GM13976 (cell line): ENCODE measurements at places on chromosomes 4 and X.

DNA sequence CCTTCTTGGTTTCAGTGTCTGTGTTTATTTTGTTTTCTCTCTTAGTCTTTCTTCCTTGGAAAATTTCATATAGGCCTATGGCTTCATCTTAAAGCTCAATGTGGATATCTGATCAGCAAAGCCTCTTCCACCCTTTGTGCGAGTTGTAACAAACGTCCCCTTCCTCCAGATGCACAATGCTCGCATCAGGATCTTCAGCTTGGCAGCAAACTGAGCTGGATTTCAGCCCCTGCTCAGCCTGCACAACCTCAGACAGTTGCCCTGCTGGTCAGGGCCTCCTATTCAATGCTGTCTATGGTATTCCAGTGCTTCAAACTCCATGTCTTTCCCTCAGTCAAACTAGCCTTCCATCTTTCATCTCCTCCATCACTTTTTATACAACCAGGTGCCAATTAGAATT is 309.4 kb downstream of the ARHGAP24 start:
- no peak for DNase-seq

DNA sequence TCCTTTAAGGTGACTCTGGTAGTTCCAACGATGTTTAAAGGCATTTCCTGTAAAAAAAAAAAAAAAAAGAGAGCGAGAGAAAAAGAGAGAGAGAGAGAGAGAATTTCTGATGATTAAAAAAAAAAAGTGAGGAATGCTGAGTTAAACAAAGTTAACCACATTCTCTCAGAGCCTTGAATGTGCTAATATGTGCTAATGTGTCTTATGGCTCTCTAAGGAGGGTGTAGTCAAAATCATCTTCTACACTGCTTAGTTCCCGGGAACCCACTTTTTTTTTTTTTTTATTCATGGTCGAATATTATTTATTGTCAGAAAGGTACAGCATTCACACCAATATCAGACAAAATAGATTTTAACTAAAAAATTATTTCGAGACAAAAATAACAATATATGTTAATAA is 111.7 kb downstream of the SNCA start:
- DNase-seq, result no peak

DNA sequence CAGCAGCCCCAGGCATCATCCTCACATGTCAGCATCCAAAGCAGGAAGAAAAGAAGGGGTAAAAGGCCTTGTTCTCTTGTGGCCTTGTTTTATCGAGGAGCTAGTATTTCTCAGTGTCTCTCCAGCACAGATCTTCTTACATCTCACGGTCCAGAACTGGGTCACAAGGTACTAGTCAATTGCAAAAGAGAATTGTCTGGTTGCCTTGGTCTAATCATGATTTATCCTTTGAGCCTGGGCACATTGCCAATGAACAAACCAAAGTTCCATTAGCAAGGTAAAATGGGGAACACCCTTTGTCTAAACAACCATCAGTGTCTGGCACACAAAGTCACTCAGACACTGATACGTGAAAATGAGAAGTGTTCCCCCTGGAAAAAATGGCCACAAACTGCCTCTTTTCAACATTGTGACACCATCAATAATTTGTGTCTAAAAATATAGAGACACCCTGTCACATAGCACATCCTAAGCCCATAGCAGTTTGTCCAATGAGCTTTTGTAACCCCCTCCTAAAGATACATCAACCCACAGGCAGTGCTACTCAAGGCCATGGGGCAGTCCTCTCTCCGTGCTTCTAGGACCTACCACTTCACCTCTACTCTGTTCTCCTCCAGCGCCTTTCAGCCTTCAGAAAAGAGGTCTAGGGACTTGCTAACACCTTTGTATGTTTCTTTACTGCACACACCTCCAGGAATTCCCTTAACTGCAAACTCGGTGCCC is 534.4 kb downstream of the MID1IP1 start:
- no peak for DNase-seq

GRCh38 chrX:119638725-119639471 is 32.7 kb upstream of the NKRF start:
- DNase-seq, result peak; percentile 72

DNA sequence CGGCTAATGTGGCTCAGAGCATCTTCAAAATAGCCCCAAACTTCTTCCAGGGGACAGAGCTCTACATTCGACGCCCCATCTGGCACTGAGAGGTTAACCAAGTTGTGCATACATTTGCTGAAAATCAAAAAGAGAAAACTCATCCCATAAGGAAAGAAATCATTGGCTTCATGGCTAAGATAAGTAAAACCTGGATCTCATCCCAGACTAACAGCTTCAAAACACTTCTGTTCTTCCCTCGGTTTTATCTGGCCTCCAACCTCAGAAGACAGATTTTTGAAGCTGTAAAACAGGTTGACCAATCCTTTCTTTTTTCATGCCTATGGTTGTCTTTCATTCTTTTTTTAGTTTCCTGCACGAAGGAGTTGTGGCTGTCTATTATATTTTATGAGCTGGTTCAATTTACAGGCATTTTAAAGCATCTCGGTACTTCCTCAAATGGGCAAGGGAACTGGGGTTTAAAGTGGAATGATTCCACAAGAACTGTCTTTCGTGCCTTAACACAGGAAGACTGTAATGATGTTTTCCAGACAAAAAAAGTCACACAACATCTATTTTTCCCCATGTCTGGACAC is 107.6 kb downstream of the DLG3 start:
- DNase-seq, result no peak

GRCh38 chrX:132488180-132488705 is 595 bp downstream of the MBNL3 start:
- DNase-seq, result no peak

GRCh38 chrX:120485638-120486520 is 16.8 kb upstream of the LAMP2 start:
- peak; percentile 49 for DNase-seq

- no peak for DNase-seq
These were observed 16.2 kb downstream of the NPNT start for GRCh38 chr4:105911426-105911825.

DNA sequence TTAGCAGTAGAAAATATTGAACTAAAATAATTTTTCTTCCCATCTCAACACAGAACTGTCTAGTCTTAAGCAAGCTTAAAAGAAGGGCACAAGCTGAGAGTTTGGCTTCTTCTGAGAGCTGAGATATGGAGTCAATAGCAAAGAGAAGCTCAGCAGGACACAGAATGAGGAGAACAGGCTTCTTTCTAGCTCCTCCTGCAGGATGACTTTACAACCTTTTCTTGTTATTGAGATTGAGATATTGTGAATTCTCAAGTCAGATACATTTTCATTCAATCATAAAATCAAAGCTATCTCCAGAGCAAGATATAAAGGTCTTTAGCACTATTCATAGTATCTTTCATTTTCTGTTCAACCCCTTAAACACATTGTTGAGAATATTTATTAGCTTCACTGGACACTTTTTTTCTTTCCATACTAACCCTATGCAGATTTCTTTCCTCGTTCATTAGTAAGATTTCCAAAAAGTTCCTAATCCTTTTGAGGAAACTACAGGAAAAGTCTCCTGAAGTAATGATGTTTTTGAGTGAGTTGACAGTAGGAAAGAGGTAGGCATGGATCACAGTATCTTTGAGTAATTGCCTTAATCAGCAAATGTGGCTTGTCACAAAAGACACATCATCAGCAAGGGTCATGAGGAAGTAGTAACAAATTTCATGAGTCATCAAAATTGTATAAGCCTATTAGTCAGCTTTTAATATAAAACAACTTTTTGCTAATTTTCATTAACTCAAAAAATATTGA is 17.8 kb upstream of the CXCL3 start:
- DNase-seq, result no peak

GRCh38 chr4:171024720-171025303 is 788.4 kb upstream of the GALNTL6 start:
- DNase-seq, result no peak

- DNase-seq, result no peak
These were observed 1.5 kb downstream of the MRFAP1 start for GRCh38 chr4:6641971-6642320.

GRCh38 chr4:1583859-1584258 is 100.3 kb downstream of the FAM53A start:
- DNase-seq, result no peak

- DNase-seq, result peak; percentile 61
These were observed 52.8 kb downstream of the RBM47 start for GRCh38 chr4:40576651-40577480.

DNA sequence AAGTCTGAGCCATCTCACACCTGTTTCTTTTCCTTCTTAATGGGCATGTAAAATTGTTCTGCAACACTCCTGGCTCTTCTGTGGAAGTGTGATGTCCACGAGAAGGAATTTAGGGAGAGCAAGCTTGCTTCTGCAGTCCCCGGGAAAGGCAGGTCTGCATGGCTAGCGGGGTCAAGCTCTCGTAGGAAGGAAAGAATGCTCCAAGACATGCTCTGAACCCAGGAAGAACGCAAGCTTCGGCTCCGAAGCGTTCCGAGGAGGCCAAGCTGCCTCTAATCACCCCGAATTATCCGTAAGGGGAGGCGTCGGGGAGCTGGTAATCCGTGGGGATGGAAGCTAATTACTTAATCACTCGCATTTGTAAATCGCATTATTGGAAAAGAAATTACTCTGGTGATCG is 177.7 kb downstream of the CRLF2 start:
- DNase-seq, result no peak

GRCh38 chrX:17805120-17805519 is 56.0 kb downstream of the RAI2 start:
- DNase-seq, result no peak

DNA sequence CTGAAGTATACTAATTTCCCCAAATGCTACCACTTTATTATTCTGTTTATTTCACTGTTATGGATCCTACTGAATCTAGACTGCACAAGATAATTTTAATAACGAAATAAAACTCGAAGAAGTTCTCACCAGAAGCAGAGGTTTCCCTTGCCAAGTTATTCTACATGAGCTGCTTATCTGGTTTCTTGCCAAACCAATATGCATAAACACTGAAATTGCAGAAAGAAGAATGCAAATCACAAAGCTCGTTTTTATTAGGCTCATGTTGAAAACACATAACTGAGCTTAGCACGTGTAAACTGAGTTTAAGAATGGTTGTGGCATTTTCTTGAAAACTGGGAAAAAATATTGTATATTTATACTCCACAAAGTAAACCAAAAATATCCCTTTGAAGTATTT is 35.9 kb downstream of the GRID2 start:
- no peak for DNase-seq

DNA sequence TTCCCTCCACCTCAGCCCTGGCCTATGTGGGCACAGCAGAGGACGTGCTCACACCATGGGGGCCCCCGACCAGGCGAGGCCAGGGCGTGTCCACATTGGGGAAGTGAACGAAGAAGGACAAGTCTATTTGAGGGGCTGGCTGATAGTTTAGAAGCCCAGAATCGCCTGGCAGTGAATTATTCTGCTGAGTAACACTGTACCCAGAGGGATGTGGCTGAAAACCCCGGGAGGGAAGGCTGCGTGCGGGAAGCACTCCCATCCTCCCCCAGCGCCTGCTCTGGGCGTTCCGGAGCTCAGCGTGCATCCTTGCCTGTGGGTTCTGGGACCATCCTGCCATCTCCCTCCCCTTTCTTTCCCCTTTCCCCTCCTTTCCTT is 66.6 kb downstream of the TRMT44 start:
- DNase-seq, result peak; percentile 29

GRCh38 chr4:23814996-23815660 is 74.7 kb downstream of the PPARGC1A start:
- DNase-seq, result no peak

GRCh38 chr4:41141900-41142299 is 72.4 kb downstream of the APBB2 start:
- no peak for DNase-seq

DNA sequence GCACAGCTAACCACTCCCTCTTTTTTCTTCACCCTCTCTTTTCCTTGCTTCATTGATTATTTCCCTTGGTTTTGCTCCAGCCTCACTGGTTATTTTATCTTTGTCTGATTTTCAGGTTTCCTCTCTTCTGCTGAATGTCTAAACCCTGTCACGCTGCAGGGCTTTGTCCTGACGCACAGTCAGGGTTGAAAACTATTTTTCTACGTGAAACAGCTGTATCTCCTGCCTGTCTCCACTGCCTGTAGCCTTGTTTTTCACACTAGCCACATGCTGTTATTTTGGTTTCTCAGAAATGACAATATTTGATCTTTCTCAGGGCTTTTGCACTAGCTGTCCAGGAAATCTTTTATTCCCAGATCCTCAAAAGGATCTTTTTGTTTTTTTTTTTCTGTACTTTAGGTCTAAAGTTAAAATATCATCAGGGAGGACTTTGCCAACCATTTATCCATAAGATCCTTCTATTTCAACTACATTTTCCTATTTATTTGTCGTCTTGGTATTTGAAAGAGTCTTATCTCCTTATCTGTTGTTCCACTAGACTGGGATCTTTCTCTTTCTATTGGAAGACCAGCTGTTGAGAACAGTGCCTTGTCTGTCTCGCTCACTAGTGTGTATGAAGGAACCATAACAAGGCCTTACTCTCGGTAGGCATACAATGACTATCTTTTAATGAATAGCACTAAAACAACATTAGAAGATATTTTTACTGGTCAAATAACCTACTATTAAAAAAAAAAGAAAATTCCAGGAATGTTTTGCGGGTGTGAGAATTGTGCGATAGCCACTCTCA is 164.3 kb downstream of the PDHA2 start:
- DNase-seq, result no peak

- no peak for DNase-seq
These were observed 9.6 kb downstream of the XIAP start for GRCh38 chrX:123869488-123869887.

- DNase-seq, result no peak
These were observed 215.9 kb upstream of the GIMD1 start for GRCh38 chr4:106584337-106584989.

DNA sequence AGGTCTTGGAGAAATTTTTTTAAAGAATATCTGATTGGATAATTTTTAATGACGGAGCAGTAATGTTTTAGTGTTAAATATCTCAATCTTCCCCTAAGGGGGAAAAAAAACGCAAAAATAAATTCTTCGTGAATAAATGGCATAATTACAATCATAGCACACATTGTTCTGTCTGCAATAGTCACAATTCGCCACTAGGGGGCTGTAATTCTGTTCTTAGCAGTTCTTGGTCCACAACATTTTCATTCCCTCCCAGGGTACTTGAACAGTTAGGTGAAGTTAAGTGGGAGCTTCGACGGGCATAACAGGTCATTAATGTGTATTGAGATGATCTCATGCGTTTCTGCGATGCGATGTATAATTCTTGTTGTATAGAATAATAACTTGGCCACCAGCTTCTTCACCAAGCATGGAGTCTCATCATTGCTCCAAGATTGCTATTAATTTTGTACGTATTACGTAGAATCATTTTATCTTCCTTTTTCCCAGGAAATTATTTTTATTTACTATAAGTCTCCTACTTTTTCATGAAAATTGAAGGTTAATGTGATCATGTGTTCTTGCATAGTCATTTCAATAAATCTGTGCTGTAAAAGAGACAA is 27.2 kb downstream of the HTR2C start:
- peak; percentile 41 for DNase-seq

- no peak for DNase-seq
These were observed 123.1 kb downstream of the CHIC2 start for GRCh38 chr4:53941331-53941730.

DNA sequence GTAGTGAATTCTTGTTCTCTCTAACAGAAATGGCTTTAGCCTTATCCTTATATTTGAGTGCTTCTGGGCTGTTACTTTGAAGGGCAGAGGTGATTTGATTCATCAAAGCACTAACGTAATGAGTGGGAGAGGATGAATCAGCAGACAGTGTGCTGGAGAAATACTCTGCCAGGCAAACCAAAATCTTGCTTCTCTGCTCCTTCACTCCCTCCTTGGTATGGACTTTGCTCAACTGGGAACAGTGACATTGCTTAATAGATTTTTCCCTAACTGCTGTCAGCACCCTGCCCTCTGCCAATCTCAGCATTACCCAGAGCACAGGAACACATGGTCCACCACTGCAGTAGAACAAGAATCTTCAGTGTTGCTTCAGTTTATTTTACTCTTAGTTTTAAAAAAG is 56.0 kb downstream of the PDLIM5 start:
- DNase-seq, result no peak
